ENCODE measurements at places on chromosomes 12 and 14.

DNA sequence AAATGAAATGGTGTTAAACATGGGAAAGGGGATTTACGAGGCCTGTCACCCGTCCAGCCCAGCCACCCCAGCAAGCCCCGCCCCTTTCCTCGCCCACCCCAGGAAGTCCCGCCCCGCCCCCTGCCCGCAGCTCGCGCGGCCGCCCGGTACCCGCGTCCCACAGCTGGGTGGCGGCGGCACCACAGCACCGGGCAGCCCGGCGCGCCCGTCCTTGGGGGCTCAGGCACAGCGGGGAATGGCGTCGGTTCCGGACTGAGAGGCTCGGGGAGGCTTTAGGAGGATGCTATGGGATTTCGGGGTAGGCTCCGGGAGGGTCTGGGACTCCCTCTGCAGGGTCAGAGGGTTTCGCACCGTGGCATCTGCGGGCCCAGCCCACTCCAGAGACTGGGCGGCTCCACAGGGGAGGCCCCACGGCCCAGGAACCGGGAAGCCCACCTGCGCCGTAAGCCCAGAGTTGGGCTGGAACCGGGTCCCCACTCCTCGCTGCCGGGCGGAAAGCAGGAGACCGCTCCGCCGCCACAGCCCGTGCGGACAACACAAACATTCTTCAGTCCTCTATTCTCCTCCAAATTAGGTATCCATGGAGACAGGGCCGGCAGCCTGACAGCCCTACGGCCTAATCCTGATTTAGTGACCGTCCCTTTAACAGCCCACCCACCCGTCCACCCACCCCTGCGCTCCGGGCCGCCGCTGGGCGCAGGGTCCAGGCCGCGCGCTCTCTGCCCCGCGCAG, 1.4 kb downstream of the FIGNL2 start:
- DNase-seq: peak; percentile 42

- DNase-seq: no peak
These were observed 12.3 kb downstream of the CCDC91 start for GRCh38 chr12:28202374-28203130.

DNA sequence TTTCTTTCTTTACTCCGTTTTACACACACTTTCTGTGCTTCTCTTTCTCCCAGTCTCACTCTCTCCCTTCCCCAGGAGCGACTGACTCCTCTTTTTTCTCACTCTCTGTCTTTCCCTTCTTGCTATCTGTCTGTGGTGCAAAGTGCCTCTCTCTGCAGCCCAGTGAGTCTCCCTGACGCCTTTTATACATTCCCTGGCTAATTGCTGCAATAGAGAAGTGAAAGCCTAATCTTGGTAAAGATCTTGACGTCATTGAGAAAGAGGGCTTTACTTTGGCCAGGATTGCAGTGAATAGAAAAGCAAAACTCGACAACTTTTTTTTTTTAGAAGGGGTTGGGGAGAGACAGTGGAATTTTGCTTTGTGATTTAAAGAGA, 706 bp upstream of the DIO2 start:
- no peak for DNase-seq

DNA sequence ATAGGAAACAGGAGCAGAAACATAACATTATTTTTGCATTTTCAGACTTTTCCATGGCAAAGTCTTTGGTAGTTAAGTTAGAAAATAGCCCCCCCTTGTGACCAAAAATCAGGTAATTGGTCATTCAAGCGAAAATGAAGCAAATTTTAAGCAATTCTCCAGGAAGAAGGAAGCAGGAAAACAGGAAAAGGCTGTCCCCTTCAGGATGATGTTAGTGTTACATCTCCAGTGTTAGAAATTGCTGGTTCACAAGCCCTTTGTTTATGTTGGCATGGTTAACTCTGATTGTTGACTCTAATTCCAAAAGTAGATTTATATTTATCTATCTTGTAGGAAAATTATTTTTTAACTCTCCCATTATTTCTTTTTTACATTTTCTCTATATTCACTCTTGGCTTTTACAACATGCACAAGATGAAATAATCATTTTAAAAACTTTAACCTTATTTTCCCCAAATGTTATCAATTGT, 18.8 kb upstream of the GAS2L3 start:
- DNase-seq: no peak

GRCh38 chr12:101746661-101747060, 7.4 kb upstream of the SYCP3 start:
- no peak for DNase-seq

GRCh38 chr12:66903782-66904396, 225.0 kb upstream of the GRIP1 start:
- no peak for DNase-seq

- DNase-seq: no peak
These were observed 136.2 kb downstream of the LLPH start for GRCh38 chr12:65994318-65994717.

GRCh38 chr12:48972213-48972951, 847 bp upstream of the WNT10B start:
- no peak for DNase-seq

DNA sequence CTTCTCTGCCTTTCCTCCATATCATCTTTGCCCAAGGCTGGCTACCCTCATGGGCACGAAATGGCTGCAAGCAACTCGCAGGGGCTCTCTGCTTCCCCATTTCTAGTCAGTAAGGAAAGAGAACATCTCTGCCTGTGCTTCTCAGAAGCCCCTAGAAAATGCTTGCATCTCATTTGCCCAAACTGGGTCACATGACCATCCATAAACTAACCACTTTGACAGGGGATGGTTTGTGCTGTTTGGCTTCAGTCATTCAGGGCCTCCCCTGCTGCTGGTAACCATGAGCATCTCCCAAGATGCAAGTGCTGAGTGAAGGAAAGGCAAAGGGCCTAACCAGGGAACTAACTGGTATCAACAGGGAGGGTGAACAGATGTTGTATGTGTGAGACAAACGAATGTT, 91.1 kb downstream of the CCDC60 start:
- DNase-seq: no peak

DNA sequence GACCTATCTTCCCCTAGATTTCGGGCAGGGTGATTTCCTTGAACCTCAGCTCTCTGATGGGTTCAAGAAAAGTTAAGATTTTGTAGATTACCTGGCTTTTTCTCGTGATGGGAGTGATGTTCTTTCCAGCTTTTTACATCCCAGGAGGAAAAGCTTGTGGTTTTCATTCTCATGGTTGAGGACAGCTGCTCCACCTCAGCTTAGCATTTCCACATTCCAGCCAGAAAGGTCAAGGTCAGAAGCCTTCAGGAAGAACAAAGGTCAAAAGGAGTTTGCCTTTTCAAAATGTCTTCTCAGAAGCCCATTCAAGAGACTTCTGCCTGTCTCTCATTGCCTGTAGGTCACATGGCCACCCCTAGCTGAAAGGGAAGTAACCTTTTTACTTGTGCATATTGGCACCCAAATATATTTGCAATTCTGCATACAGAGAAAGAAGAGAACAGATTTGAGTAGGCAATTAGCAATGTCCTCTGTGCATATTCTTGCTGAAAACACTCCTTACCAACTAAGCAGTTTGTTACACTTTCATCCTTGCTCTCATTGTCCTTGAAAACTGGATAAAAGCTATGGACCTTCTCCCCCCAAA, 6.6 kb upstream of the ADGRD1 start:
- DNase-seq: no peak

GRCh38 chr14:101934601-101935150, 29.7 kb upstream of the DYNC1H1 start:
- no peak for DNase-seq

DNA sequence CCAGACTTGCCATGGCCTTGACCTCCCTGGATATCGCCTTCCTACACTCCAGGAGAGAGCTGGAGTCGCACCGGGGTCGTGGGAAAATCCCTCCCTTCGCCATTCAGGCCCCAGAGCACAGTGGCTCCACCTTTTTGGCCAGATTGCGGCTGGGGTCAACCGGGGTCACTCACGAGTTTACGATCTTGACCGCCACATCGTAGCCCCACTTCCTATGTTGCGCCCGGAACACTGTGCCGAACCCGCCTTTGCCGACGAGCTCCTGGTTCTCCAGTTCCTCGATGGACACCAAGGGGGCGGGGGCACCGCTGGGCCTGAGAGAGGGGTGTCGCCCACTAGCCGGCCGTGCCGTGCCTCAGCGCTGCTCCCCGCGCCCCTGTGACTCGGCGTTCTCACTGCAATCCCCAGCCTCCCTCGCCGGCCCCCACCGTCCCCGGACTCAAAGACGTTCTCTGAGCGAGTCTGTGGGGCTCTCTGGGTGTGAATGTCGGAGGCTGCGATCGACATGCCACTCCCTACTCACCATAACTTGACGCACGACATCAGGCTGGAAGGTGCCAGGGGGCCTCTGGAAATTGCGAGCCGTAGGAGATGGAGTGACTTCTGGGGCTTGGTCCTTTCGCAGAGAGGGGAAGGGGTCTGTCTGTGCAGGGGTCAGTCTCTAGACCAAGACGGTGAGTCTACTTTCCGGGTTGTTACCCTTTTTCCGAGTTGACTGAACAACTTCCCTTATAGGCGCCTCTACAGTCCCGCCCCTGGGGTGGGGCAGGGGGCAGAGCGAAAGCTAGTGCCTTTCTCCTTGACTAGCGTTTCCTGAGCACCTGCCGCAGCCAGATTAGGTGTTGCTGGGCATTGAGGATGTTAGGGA, at the start of gene RIPK3:
RIPK3 (minus strand) TSS at position 708 of the 868 bp plus-strand sequence; CDS start at position 543, 165 bp downstream.
- DNase-seq: peak; percentile 62
